ENCODE measurements at places on chromosomes 16 and 17.

DNA sequence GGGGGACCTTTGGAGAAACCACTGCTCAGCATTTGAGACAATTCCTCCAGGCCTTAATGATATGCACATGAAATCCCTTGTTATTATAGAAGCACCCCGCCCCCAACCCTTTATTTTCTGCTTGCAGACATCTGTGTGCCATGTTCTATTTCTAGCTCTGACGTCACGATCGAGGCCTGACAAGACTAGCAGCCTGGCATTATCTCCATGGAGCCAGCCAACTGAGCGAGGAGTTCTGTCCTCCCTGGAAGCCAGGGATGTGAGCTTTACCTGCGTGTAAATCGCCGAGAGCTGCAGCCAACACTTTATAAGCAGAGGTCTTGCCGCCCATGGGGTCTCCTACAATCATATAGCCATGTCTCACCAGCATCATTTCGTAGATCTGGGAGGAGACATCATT, 116.9 kb downstream of the DNAH3 start:
- no peak for DNase-seq

DNA sequence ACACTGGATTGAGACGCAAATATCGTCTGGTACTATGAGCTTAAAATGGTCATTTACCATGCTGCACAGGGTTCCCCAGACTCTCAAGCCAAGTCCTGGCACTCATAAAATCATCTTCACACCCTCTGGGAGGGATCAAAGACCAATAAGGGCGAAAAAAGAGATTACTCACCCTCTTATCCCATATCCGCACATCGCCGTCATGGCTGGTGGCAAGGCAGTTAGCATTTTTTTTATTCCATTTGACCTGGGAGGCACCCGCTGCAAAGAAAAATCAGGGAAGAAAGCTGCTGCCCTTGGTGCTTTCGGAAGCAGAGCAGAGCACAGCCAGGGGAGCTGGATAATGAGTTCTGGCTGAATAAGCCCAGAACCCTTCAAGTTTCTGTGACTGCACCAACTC, 42.4 kb downstream of the WDR59 start:
- no peak for DNase-seq

- DNase-seq = no peak
Observed at GRCh38 chr17:40266882-40267281, 20.8 kb upstream of the CDC6 start.

GRCh38 chr16:65754820-65755691, 611.4 kb upstream of the CDH5 start:
- no peak for DNase-seq

DNA sequence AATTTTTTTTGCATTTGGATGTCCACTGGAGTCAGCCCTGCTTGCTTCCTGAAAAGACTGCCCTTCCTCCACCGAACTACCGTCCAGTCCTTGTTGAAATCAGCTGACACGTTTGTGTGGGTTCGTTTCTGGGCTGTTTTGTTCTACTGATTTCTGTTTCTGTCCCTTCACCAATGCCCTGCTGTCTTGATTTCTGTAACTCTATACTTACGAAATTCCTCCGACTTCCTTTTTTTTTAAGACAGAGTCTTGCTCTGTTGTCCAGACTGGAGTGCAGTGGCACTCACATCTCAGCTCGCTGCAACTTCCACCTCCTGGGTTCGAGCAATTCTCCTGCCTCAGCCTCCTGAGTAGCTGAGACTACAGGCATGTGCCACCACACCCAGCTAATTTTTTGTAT, 8.4 kb upstream of the GAA start:
- no peak for DNase-seq

GRCh38 chr16:53465606-53466280, 31.5 kb downstream of the RBL2 start:
- no peak for DNase-seq

DNA sequence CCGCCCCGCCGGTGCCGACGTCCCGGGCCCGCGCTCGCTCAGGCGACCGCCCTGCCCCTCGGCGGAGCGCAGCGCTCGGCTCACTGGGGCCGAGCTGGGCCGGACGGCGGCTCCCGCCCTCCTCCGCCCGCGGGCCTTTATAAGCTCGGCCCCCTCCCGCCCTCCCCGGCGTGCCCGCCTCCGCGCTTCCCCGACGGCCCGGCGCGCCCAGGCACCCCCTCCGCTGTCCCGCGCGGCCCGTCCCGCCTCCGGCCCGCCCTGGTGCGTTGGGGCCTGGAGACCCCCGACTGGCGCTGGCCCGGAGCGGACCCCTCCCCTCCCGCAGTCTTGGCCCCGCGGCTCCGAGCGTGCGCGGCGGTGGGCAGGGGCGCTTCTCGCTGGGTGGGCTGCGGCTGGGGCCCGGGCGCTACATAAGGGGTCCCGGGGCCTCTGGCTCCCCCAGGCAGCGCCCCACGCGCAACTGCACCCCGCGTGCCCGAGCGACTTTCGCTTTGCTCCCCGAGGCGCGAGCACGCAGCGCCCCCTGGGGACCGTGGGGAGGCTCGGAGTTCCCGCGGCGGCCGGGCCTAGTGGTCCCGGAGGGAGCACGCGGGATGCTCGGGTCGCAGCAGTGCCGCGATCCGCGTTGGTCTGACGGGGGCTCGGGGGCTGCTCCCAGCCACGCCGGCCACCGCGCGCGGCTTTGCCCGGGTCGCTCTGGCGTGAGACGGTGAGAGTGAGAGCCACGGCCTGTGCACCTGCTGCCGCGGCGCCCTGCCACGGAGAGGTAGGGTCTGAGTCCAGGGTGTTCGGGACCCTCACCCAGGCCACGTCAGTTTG, at the start of gene PIEZO1:
Gene PIEZO1, minus strand, starts transcription at position 115 of the 819 bp plus-strand sequence. CDS start 256 bp downstream, outside the sequence.
- DNase-seq = peak; percentile 83

DNA sequence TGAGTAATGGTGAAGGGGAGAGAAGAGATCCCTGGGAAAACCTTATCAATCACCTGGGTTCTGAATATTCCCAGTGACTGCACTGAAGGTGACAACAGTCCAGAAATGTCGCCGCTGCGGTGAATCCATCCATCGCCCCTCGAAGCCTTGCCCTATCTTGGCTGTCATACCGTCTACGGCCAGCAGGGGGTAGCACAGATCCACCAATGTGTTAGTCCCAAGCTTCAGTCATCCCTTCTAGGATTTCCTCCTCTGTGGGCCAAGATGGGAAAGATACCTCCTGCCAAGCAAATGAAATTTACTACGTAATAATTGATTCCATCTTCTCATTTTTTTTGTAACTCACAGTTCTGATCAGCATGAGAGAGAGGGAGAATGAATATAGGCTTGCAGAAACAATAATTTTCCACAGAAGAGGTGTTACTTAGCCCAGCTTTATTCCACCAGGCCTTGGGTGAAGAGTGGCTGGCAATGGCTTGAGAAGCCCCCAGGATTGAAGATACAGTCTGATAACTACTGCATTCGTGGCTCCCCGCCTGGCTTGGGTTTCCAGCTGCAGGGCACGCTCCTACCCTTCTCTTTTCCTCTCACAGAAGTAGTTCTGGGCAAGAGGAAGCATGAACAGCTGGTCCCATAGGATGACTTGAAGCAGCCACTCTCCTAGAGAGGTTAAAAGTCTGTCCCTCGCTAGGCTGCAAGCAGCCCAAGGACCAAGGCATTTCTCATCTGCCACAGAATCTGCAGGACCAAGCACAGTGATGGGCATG, 2.6 kb upstream of the FMNL1 start:
- peak; percentile 90 for DNase-seq

DNA sequence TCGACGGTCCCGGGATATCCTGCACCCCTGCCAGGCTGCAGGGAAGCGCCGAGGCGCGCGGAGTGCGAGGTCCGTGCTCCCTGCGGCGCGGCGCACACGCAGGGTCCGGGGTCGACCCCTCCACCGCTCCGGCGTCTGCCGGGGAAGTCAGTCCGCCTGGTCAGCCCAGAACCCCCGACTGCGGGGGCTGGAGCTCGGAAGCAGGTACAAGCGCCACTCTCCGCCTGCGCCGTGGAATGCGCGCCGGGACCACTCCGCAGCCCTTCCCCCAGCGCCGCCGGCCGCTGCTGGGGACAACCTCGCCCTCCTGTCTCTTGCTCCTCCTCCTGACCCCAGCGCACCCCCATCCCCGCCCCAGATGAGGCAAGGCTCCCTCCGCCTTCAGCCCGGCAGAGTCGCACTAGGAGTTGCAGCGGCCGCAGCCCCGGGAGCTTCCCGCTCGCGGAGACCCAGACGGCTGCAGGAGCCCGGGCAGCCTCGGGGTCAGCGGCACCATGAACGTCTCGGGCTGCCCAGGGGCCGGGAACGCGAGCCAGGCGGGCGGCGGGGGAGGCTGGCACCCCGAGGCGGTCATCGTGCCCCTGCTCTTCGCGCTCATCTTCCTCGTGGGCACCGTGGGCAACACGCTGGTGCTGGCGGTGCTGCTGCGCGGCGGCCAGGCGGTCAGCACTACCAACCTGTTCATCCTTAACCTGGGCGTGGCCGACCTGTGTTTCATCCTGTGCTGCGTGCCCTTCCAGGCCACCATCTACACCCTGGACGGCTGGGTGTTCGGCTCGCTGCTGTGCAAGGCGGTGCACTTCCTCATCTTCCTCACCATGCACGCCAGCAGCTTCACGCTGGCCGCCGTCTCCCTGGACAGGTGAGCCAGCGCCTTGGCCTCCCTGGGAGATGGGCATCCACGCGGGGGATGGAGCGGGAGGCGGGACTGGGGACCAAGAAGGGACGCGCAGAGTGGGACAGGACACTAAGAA, at the start of gene GALR2:
Gene GALR2, plus strand, starts transcription at position 392 of the 974 bp plus-strand sequence. Its CDS starts 103 bp downstream, at position 495.
- DNase-seq = no peak

GRCh38 chr16:65284626-65285025, 162.8 kb upstream of the CDH11 start:
- no peak for DNase-seq

GRCh38 chr17:7811251-7811650, 22.8 kb upstream of the KDM6B start:
- DNase-seq = no peak

DNA sequence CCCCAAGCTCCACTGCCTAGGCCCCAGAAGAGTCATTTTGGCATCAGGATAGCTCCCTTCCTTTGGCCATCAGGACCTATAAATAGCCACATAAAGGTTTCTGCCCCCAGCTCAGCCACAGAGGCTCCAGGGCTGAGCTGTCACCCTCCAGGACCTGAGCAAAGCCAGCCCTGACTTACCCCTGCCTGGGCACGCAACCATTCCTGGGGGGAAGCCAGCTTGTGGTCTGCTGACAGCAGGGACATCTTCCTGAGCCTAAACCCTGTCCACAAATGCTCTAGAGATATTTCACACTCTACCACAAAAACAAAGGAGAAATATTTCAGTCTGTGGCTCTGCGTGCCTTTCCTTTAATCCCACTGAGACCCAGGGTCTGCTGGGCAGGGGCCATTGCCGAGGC, 123.7 kb upstream of the CCL2 start:
- no peak for DNase-seq

DNA sequence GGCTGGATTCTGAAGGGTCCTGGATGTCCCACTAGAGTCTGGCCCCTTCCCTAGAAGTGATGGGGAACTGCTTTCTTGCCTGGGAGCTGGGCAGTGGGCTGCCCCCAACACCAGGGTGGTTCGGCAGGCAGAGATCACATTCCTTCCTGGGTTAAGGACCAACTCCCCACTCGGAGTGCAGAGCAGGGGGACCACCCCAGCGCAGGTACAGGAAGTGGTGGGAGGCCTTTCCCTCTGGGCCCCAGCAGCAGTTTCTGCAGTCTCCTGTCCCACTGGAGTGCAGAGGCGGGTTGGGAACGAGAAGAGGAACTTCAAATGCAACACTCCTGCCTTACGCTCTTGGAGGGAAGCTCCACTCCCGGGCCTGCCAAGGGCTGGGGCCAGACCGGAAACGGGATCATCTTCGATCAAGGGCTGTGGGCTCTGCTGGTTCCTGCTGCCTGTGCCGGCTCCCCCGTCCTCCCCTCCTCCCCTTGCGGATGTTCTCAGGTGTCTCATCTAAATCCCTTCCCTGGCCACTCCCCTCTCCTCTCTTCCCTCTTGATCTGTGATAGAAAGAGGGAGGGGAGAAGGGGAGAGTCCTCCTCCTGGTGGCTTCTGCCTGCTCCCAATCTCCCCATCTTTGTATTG, 9.0 kb upstream of the NGFR start:
- no peak for DNase-seq

DNA sequence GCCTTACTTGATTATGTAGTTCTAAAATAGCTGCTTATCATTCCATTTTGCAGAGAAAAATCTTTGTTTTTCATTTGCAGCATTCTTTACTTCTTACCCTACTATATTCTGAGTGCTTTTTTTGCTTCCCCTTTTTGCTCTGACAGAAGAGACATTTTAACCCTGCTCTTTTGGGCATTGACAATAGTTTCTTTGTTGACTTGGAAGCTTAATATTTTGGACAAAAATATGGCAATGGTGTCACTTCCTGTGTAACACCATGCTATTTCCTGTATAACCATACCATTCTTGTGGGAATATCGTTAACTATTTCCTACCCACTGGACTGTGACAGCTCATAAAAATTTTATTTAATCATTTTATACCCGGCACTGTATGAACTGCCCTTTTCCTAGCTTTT, 747.1 kb downstream of the CDH8 start:
- DNase-seq = no peak

- DNase-seq = no peak
Observed at GRCh38 chr17:11363565-11364117, 122.6 kb downstream of the SHISA6 start.

GRCh38 chr17:43694081-43694870, 32.6 kb upstream of the MEOX1 start:
- peak; percentile 74 for DNase-seq

- DNase-seq = no peak
Observed at GRCh38 chr17:50492214-50492613, 13.6 kb downstream of the RSAD1 start.

DNA sequence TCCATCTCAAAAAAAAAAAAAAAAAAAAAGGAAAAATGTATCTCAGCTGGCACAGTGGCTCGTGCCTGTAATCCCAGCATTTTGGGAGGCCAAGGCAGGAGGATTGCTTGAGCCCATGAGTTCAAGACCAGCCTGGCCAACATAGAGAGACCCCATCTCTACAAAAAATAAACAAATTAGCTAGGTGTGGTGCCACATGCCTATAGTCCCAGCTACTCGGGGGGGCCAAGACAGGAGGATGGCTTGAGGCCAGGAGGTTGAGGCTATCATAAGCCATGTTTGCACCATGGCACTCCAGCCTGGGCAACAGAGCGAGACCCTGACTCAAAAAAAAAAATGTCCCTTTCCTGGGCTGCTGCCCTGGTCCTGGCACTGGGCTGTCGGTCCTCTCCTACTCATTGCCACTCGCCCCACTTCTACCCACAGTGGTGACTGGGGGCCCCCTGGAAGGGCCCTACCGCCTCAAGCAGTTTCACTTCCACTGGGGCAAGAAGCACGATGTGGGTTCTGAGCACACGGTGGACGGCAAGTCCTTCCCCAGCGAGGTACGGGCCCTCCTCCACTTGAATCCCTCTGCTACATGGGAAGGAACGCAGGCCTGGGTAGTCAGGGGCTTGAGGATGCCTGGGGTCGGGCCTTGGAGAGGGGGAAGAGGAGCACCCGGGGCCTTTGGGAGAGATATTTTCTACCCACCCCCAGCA, 6.1 kb downstream of the CA7 start:
- DNase-seq = no peak

Data from activated gamma-delta T cell treated with Interleukin-2 at 50 U/mL for 16 hours (primary cell).